ENCODE measurements at places on chromosomes 5 and 9. TPM values are rescaled to one million over a fixed set of nuclear protein-coding genes. Genes with fewer than 3 reads are reported as not detected.

DNA sequence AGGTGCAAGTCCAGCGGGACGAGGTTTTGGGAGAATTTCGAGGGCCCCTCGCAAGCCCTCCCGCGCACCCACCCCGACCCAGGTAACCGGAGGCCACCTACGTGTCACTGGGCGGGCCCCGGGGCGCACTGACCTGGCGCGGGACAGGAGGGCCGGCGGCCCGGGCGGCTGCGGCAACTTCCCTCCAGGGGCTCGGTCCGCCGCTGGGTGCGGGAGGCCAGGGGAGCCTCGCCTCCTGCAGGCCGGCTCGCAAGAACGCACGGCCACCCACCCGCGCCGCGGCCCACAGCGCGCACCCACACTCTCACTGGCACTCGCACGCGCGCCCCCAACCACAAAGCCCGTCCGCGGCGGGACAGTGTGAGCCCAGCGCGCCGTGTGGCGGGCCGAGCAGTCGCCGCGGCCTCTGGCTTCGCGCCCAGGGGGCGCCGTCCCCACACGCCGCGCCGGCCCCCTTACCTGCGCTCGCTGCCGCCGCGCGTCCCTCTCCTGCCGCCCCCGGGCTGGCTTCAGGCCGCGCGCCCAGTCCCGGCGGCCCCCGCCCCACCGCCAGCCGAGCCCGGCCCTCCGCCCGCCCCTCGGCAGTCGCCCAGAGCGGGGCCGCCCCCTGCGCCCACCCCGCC is 451 bp downstream of the LPAR1 start:
- H3K27ac ChIP-seq, result no peak overlapping the region
- peaks cover 21% of the 10 kb centered on the region for H3K4me1 ChIP-seq
- peaks cover 9% of the 10 kb centered on the region for H3K27me3 ChIP-seq
- DNase-seq, result no peak
- peak overlapping the region; percentile 21 for H3K4me3 ChIP-seq

DNA sequence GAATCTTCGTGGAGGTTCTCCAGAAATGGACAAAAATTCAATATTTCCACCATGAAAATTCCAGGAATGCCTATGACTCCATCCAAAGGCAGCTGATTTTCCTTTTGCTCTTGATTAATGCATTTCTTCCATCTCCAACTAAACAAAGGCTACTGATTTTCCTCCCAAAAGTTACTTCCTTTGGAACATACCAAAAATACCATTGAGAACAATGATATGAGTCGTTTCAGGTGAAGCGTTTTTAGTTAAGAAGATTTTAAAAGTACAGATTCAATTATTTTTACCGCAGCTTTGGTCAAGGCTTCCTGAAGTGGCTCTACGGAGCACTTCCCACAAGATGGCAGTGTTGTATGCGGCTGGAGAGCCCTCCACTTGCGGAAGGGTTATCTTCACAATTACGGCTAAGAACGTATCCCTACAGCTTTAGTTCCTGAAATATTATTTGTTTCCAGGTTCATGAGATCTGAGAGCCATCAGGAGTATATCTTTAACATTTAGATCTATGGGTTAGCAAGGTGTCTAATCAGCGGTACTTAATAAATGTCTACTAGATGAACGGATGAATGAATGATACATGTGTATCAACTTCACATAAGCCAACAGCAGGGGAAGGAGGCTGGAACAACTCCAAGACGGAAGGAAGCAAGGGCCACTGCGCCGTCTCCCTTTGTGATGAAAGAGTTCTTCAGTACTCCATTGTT is 35.9 kb upstream of the ARSB start:
- DNase-seq, result peak; percentile 60
- H3K4me3 ChIP-seq, result no peak overlapping the region
- no peaks in the 10 kb centered on the region for H3K36me3 ChIP-seq
- peaks cover 4% of the 10 kb centered on the region for H3K4me1 ChIP-seq
- peaks cover 14% of the 10 kb centered on the region for H3K27me3 ChIP-seq

The IFNK gene
- not detected for total RNA-seq

DNA sequence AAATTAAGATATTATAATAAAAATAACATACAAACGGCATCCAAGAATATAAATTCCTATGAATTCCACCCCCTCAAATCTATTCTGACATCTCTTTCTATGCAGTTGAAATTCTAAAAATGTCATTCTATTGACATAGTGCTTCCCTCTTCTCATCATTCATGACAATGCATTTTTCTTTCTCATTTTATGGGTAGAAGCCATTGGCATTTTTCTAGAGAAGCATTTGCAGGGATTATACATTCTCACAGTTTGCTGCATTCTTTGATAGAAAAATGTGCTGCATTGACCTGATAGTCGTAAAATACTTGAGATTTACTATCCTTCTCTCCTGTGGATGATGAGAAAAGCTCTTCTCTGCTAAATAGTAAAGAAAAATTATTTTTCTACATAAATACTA is 760.9 kb upstream of the ACO1 start:
- no peaks in the 10 kb centered on the region for H3K36me3 ChIP-seq
- H3K4me1 ChIP-seq, result no peaks in the 10 kb centered on the region
- H3K27me3 ChIP-seq, result no peaks in the 10 kb centered on the region
- H3K4me3 ChIP-seq, result no peak overlapping the region

Measured in natural killer cell (primary cell).